Right lobe of liver (tissue), 6 donors: ENCODE measurements at places on chromosomes 6 and 20. TPM values are rescaled to one million over a fixed set of nuclear protein-coding genes. Genes with fewer than 3 reads are reported as not detected.

Gene GJA1
- 2.2 TPM for total RNA-seq

DNA sequence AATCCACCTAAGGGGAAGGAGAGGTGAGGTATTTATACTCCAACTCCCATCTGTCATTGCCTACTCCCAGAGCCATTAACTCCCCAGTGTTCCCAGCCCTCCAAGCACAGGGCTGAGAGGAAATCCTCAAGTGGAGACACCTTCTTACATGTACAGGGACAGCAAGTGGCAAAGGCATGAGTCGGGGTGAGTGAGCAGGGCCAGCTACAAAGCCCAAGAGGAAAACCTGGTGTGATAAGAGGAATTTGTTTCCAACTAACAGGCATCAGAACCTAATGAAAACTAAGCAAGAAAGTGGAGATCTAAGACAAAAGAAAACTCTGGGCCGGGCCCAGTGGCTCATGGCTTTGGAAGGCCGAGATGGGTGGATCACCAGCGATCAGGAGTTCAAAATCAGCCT, 70.0 kb upstream of the SRSF6 start:
- H3K27me3 ChIP-seq, result no peaks in the 10 kb centered on the region
- H3K4me1 ChIP-seq, result no peaks in the 10 kb centered on the region
- no peak overlapping the region for H3K4me3 ChIP-seq
- no peak for DNase-seq
- no peaks in the 10 kb centered on the region for H3K36me3 ChIP-seq

GRCh38 chr6:82534876-82535275, 171.3 kb downstream of the TPBG start:
- H3K36me3 ChIP-seq, result no peaks in the 10 kb centered on the region
- DNase-seq, result no peak
- H3K27me3 ChIP-seq, result no peaks in the 10 kb centered on the region
- no peak overlapping the region for H3K4me3 ChIP-seq
- no peak overlapping the region for H3K27ac ChIP-seq
- H3K4me1 ChIP-seq, result no peaks in the 10 kb centered on the region

GRCh38 chr20:21371193-21371592, 26.1 kb downstream of the NKX2-4 start:
- H3K27ac ChIP-seq, result no peak overlapping the region
- no peak for DNase-seq
- peaks cover 30% of the 10 kb centered on the region for H3K36me3 ChIP-seq
- no peaks in the 10 kb centered on the region for H3K4me1 ChIP-seq
- H3K27me3 ChIP-seq, result no peaks in the 10 kb centered on the region
